NCI-H446 (cell line): ENCODE measurements at places on chromosomes 1 and 21.

GRCh38 chr1:182309631-182310351 lies 81.8 kb downstream of the GLUL start:
- DNase-seq = no peak

- no peak for DNase-seq
Measured at GRCh38 chr1:90144820-90145219, 149.9 kb downstream of the ZNF326 start.

- peak; percentile 27 for DNase-seq
Measured at GRCh38 chr1:221886743-221887414, 145.0 kb upstream of the DUSP10 start.

- no peak for DNase-seq
Measured at GRCh38 chr1:216807696-216808095, 84.5 kb upstream of the ESRRG start.

DNA sequence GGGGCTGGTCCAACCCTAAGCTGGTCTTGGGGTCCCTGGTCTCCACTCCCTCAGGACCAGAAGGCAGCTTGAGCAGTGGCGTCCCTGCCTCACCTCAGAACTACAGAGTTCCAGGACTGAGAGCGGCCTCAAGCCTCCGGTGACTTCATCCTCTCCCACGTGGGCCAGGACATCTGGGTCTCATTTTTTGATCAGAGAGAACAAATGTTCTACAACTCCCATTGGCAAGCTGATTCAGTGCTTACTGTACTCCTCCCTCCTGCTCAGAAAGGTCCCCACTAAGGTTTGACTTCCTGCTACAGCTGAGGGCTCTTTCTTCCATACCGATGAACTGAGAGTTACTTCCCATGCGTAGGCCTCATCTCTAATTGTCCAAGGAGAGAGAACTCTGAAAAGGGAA lies 78.5 kb downstream of the PLXNA2 start:
- no peak for DNase-seq

DNA sequence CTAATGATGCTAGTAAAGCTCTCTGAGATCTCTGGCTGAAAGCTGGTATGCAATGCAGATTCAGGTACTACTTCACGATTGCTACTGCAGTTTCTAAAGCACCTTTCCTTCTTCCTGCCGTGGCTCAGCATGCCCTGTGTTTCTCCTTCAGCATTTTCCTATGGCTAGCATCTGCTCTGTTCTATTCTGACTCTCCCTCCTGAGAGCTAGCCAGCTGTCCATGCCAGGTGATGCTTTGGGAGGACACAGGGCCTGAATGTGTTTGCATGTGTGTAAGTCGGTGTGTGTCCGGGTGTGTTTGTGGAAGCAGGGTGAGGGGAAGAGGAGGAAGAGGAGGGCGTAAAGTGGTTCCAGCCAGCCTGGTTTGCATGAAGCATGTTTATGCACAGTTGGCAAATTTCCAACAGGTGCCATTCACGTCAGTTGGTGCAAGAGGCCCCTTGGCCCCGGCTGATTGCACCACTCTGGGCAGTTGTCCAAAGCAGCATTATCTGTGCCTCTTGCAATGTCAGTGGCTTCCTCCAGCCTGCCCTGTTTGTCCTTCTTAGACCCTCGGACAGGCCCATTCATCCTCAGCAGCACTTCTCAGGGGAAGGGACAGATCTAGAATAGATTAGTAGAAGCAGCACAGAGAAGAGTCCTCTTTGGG lies 433.3 kb downstream of the DISC1 start:
- DNase-seq = peak; percentile 21

GRCh38 chr1:167526667-167527383 lies 8.5 kb upstream of the CD247 start:
- DNase-seq = no peak

DNA sequence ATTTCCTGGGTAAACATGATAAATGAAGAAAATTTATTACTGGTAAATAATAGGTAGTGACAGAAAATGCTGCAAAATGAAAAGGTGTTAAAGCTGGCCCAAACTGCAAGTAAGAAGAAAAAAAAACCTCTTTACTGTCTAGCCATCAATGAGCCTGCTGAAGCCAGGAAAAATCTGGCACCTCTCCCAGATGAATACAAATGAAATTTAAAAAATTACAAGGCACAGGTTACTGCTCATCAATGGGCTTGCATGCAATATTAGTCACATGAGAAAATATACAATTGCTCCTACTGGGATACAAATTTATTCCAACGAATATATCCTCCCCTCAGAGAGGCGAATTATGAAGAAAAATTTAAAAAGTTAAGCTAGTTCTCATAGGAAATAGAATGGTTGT lies 1422.5 kb downstream of the KCNT2 start:
- peak; percentile 74 for DNase-seq

DNA sequence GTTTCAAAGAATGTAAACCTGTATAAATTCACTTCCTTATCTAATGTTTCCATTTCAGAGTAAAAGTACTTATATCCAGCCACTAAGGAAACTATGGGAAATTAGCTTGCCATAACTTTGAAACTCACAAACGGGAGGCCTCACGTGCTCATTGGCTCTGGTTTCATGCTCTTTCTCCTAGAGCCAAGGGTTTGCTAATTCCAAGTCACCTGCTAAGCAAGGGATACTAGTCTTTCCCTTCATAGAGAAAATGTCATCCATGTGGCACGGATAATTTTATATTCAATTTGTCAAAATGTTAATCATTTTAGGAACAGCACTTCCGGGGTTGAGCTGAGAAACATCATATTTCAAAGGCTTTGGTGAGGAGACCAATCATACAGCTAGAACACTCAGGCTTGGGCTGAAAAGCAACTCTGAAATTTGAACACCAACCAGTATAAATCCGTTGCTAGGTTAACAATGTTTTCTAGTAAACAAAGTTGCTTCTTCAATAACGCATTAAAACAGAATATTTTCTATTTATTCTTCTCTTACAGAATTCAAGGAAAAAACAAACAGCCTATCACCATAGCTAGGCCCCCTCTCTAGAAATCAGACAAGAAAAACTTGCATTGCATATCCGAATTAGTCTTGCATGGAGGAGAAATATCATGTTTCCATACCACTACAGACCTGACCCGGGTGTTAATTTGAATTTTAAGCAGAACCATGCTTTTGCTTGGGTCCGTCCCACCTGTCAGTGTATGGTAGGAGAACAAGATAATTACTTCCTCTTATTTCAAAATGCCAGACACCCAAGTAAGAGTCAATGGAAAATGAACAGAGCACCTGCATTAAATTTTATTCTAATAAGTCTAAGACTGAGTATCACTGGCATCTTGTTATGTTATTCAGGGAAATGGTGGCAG lies 196.1 kb upstream of the ESRRG start:
- no peak for DNase-seq

GRCh38 chr1:117652421-117652820 lies 46.6 kb downstream of the TENT5C start:
- no peak for DNase-seq

- no peak for DNase-seq
Measured at GRCh38 chr1:156438278-156438987, 62.1 kb downstream of the MEF2D start.

DNA sequence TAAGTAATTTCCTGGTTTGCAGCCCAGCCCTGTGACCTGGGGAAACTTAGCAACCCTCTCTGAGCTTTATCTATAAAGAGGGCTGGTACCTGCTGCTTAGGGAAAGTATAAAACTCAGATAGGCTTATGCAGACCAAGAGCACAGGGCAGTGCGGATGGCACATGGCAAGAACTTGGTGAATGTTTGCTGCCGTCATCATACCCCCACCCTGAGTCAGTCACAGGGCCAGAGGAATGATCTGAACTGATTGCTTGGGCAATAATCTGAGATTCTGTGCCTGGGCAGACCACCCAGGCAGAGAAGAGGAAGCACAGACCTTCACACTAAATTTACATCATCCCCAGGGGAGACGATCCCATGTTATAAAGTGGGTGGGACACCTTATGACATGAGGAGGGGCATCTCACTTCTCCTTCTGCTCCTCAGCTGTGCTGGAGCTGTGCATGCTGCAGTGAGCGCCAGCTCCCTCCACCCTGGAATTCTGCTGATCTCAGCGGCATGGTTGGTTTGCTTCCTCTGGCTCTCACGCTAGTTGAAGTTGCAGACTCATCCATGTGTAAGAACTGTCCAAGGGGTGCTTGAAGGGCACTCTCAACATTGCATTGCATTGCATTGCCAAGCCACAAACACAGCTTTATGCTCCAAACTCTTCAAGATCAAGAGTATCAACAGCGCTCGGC lies 197.1 kb downstream of the AJAP1 start:
- DNase-seq = no peak

DNA sequence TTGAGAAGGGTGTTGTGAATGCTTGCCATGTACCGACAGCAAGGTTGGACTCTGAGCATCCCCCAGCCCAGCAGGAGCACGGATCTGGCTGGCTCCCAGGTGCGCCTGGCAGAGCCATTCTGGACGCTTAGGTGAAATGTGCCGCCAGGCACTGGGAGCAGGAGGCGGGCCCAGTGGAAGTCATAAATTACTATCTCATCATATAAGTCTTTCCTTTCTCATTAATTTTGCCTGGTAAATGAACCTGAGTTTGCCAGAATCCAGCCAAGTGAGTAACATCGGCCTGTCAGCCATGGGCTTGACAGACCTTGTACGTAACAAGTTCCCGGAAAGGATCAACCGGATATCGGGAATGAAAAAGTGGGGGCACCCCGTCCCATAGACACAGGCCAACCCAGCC lies 179.5 kb upstream of the ARHGEF16 start:
- DNase-seq = no peak

DNA sequence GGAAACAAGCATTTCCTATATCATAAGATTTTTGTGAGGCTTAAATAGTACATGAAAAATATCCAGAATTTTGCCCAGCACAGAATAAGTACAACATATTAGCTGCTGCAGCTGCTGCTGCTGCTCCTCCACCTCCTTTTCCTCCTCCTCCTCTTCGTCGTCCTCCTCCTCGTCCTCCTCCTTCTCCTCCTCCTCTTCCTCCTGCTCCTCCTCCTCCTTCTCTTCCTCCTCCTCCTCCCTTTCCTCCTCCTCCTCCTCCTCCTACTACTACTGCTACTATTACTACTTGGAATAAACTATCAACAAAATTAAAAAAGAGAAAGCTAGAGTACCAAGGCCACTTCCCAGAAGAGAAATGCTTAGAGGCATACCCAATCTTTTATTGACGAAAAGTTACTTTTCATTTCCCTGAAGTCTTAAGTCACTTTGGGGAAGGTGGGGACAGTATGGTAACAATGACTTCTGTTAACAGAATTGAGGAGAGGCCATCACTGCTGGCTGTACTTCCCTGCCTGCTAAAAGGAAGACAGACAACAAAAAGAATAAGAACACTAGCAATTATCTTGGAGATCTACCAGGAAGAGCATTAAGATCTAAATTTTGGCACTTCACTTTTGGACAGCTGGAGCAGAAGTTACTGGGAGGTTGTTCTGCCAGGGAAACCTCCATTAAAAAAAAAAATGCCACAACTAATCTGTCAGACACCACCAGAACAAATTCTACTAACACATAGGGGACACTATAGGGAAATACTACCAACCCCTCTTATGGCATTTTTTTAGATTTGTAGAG lies 7.1 kb downstream of the DENND1B start:
- peak; percentile 33 for DNase-seq

GRCh38 chr1:208737161-208737560 lies 493.0 kb upstream of the PLXNA2 start:
- DNase-seq = peak; percentile 56

- DNase-seq = no peak
Measured at GRCh38 chr21:44766818-44767354, 34.7 kb downstream of the UBE2G2 start.

GRCh38 chr1:44238660-44239059 lies 25.4 kb downstream of the DMAP1 start:
- no peak for DNase-seq

GRCh38 chr1:22141554-22142314 lies 1.2 kb downstream of the WNT4 start:
- no peak for DNase-seq

DNA sequence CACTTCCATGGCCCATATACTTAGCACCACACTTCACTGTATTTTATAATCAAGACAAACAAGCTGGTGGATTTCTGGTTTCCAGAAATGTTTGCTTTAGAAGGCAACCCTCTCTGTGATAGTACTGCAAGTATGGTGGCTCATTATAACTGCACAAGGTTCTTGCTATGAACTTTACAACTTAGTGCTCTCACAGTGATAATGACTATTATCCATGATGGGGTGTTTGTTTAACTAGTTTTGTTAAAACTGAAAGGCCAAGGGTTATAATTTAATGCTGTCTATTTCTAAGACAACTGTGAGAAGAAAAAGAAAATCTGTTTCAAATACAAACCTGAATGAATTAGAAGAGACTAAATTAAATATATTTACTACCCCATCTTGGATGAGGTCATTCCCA lies 903.2 kb downstream of the ADGRL2 start:
- no peak for DNase-seq

- DNase-seq = no peak
Measured at GRCh38 chr1:81230983-81231728, 569.6 kb upstream of the ADGRL2 start.

- DNase-seq = no peak
Measured at GRCh38 chr1:116193768-116194167, 82.6 kb downstream of the MAB21L3 start.

GRCh38 chr1:205488074-205488723 lies 16.3 kb upstream of the CDK18 start:
- DNase-seq = peak; percentile 82

GRCh38 chr1:4101459-4102161 lies 201.5 kb upstream of the C1orf174 start:
- DNase-seq = no peak

DNA sequence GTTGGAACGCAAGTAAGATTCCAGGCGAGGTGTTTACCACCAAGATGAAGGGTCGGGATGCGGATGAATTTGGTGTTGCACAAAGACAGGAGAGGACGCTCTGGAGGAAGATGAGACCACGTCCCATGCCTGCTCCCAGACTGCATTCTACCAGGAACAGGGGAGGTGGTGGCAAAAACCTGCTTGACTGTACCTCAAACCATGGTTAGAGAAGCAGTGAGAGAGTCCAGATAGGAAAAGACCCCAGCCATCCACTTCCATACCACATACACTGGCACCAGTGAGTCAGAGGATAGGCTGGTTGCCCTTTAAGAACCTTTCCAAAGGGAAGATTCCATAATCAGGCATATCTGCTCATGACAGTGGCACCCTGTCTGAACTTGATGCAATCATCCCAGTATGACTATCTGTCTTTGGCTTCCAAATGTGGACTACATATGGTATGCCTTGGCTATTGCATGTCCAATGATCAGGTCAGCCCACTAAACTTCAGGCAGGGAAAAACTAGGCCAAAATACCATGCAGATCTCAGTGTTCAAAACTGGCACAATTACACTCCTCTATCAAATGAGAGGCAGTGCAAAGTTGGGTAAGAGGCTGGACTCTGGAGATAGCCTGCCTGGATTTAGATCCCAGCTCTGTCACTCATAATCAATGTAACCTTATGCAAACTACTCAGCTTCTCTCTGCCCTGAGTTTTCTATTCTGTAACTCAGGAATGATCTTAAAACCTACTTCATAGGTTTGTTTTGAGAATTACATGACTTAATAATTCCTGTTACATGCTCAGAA lies 20.6 kb downstream of the NPR1 start:
- DNase-seq = no peak

- DNase-seq = peak; percentile 38
Measured at GRCh38 chr1:207993477-207994445, 82.8 kb upstream of the CD34 start.

GRCh38 chr1:234970401-234970730 lies 158.3 kb downstream of the TOMM20 start:
- no peak for DNase-seq
